ENCODE measurements at places on chromosomes 1 and 21.

- no peak for DNase-seq
These were observed 3.6 kb upstream of the OTUD3 start for GRCh38 chr1:19878637-19878985.

DNA sequence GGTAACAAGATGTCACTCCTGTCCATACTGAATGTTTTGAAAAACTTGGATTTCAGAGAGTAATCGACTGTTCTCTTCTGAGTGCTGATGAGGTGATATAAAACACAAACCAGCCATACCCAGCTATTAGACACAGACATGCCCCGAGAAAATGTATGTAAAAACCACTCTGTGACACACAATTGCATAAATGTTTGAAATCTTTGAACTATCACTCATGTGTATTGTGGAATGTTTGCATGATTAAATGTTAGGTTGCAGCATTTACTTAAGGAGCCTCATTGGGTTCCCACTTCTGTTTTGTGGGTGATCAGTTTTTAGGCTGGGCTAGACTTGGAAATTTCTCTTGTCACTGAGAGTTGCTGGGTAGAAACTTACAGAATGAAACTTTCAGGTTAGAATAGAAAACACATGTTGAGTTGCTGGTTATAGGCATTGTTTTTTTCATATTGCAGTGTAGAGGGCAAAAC, 270.4 kb upstream of the B3GALT2 start:
- DNase-seq, result no peak

DNA sequence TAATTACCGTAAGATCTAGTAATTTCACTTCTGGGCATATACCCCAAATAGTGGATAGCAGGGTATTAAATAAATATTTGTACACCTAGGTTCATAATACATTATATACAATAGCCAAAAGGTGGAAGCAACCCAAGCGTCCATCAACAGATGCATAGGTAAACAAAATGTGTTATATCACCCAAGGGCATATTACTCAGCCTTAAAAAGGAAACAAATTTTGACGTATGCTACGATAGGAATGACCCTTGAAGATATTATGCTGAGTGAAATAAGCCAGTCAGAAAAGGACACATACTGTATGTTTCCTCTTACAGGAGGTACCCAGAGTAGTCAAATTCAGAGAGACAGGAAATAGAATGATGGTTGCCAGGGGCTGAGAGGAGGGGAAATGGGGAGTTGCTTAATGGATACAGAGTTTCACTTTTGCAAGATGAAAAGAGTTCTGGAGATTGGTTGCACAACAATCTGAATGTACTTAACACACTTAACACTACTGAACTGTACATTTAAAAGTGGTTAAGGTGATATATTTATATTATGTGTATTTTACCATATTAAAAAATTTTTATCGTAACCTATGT, 36.6 kb upstream of the KCTD3 start:
- no peak for DNase-seq

GRCh38 chr1:212966616-212967015, 16.3 kb downstream of the VASH2 start:
- no peak for DNase-seq

DNA sequence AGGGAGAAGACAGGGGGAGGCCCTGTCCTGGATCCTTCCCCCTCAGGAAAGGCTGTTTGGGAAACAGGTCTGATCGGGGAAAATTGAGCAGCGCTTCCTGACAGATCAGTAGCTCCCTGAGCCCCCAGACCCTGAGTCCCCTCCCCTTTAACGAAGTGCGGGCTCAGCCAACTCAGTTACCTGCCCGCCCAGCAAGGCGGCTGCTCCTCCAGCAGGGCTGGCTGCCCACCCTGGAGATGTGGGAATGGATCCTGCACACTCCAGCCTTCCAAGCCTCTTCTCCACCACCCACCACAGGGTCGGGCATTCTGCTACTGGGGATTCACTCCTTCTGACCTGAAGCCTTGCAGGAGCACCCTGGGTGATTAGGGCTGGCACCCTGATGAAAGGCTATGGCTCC, 27.6 kb upstream of the LAPTM5 start:
- DNase-seq, result no peak

GRCh38 chr1:204900721-204901120, 30.1 kb downstream of the NFASC start:
- no peak for DNase-seq
